Right lung (tissue), 10 donors: ENCODE measurements at places on chromosomes 16 and 17. TPM values are rescaled to one million over a fixed set of nuclear protein-coding genes. Genes with fewer than 3 reads are reported as not detected.

- DNase-seq = no peak
Measured at GRCh38 chr17:82114447-82114846, 16.4 kb upstream of the FASN start.

Gene USP6
- 13.6 TPM for polyA plus RNA-seq

Gene CDRT15
- 0.73 TPM for polyA plus RNA-seq

Gene CDT1
- polyA plus RNA-seq = 12.5 TPM

Gene IGSF6
- polyA plus RNA-seq = 6.2 TPM

GRCh38 chr17:13822700-13823099 is 221.0 kb upstream of the HS3ST3A1 start:
- no peak for DNase-seq

DNA sequence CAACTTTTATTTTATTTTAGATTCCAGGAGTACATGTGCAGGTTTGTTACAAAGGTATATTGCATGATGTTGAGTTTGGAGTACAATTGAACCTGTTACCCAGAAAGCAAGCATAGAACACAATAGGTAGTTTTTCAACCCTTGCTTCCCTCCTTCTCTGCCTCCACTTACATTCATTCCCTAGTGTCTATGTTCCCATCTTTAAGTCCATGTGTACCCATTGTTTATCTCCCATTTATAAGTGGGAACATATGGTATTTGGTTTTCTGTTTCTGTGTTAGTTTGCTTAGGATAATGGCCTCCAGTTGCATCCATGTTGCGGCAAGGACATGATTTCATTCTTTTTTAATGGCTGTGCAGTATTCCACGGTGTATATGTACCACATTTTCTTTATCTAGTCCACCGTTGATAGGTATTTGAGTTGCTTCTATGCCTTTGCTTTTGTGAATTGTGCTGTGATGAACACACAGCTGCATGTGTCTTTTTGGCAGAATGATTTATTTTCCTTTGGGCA is 114.0 kb upstream of the NACA2 start:
- DNase-seq = no peak

Gene ACSF2
- polyA plus RNA-seq = 114 TPM
